ENCODE measurements at places on chromosomes 12 and 14.
A peak's percentile ranks its signal among the peaks of the same experiment; 100 is the strongest.

- no peak for DNase-seq
Measured at GRCh38 chr12:75137896-75138295, 71.7 kb downstream of the KCNC2 start.

- peak; percentile 41 for DNase-seq
Measured at GRCh38 chr12:39628836-39629235, 9.2 kb upstream of the ABCD2 start.

GRCh38 chr12:17459214-17459613, 630.8 kb downstream of the RERGL start:
- no peak for DNase-seq

DNA sequence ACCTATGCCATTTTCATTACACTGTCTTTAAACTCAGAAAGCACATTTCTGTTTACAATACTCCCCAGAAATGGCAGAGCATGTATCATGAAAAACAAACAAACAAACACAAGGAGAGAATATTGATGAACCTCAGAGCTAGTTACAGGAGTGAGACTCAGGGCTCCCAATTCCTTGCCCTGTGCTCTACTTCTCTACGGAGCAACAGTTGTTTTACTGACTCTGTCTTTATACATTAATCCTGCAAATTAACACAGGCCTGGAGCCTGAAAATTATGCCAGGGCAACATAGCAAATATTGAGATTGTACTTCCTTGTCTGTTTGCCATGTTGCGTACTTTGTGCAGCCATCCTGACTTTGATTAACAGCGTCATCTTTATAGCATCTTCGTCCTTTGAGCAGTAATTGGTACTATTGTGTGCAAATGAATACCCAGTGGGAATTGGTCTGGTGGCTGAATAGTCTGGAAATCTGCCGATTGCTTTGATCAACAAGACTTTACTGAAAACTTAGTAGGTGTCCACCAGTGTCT, 15.2 kb upstream of the AKAP6 start:
- DNase-seq = no peak

DNA sequence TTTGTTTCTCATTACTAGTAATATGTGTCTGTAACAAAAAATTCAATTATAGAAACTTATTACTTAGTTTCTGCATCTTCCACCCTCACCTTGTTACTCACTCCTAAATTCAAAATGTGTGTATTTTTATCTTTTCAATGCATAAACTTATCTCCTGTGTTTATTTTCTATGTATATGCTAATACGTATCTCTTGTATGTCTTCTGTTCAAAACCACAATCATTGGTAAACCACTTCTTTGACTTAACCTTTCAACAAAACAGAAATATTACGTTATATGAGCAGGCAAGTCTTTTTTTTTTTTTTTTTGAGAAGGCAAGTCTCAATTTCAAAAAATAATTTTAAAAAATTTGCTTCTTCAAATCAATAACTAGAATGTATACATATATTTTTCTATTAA, 39.2 kb upstream of the RPH3A start:
- DNase-seq = no peak

All from Kasumi-1 (cell line).